ENCODE measurements at places on chromosomes 11 and 22. TPM values are rescaled to one million over a fixed set of nuclear protein-coding genes. Genes with fewer than 3 reads are reported as not detected.

DNA sequence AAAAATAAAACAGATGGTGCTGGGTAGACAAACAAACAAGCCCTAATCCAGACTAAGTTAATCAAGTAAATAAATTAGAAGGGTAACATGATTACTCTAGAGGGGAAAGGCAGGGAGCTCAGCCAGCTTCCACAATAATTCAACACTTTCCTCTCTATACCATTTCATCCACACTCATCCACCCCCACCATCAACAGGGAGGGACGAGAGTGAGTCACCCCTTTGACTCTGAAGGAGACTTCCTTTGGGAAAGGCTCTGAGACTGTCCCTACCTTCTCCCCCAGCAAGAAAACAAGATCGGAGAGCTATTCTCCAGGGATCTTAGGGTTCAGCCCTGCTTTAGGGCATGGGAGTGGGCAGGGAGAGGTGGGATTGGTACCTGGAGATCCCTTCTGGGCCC is 33.1 kb downstream of the TRIM66 start:
- no peaks in the 10 kb centered on the region for H3K27me3 ChIP-seq
- no peaks in the 10 kb centered on the region for H3K4me1 ChIP-seq
- no peak for DNase-seq
- H3K4me3 ChIP-seq, result no peak overlapping the region
- H3K27ac ChIP-seq, result no peak overlapping the region

- DNase-seq, result no peak
- no peaks in the 10 kb centered on the region for H3K27me3 ChIP-seq
- no peaks in the 10 kb centered on the region for H3K36me3 ChIP-seq
- peaks cover 3% of the 10 kb centered on the region for H3K4me1 ChIP-seq
- H3K4me3 ChIP-seq, result no peak overlapping the region
- H3K27ac ChIP-seq, result no peak overlapping the region
Observed at GRCh38 chr11:46976182-46976854, 39.8 kb downstream of the CSTPP1 start.

- no peaks in the 10 kb centered on the region for H3K36me3 ChIP-seq
- no peaks in the 10 kb centered on the region for H3K27me3 ChIP-seq
- DNase-seq, result no peak
- H3K27ac ChIP-seq, result no peak overlapping the region
- no peak overlapping the region for H3K4me3 ChIP-seq
- H3K4me1 ChIP-seq, result no peaks in the 10 kb centered on the region
Observed at GRCh38 chr11:37558619-37559210, 960.7 kb upstream of the RAG2 start.

- no peaks in the 10 kb centered on the region for H3K4me1 ChIP-seq
- H3K4me3 ChIP-seq, result peak within 1 kb of the TSS; percentile 54
- no peaks in the 10 kb centered on the region for H3K36me3 ChIP-seq
- DNase-seq, result peak; percentile 46
Observed at GRCh38 chr11:26993965-26994457, at the start of gene FIBIN. TSS of gene FIBIN (plus strand) at chr11:26994112. CDS start at chr11:26994527, 415 bp downstream.

DNA sequence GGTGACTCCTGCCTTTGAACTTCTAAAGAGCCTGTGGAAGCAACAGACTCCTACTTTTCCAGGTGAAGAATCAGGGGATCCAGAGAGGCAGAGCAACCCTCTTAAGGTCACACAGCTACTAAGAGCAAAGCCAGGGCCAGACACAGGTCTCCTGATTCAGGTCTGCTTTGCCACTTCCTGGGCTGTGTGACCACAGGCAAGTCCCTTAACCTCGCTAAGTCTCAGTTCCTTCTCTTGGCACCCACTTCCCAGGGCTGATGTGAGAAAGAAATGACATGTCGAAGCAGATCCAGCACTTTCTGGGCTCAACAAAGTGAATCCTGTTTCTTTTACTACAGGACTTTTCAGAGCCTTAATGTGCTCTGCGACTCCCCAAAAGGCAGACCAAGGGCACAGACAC is 30.2 kb downstream of the UQCR10 start:
- no peaks in the 10 kb centered on the region for H3K27me3 ChIP-seq

GRCh38 chr22:44037519-44038375 is 13.6 kb downstream of the PARVB start:
- no peak overlapping the region for H3K4me3 ChIP-seq
- no peaks in the 10 kb centered on the region for H3K27me3 ChIP-seq
- DNase-seq, result no peak
- no peaks in the 10 kb centered on the region for H3K36me3 ChIP-seq

DNA sequence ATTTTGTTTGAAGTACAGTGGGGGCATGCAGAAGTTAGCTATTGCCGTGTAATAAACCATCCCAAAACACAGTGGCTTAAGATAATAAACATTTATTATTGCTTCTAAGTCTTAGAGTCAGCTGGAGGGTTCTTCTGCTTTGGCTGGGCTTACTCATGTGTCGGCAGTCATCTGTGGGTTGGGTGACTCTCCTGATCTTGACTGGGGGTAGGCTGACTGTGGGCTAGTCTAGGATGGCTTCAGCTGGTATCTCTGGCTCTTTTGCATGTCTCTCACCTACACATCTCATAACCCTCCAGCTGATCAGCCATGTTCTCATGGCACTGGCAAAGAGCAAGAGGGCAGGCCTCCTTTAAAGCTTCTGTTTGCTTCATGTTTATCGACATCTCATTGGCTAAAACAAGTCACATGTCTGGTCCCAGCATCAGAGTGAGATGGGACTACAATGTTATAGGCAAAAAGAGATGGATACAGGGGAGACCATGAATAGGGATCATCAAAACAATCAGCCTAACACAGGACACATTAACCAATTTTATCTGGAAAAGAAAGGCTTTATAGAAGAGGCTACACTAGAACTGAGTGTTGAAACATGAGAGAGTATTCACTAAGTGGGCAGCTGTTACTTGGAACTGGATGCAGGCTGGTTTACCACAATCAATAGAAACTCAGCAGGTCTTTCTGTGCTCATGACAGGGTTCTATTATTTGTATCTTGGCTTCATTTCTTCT is 5.1 kb downstream of the LRRC51 start:
- H3K27me3 ChIP-seq, result no peaks in the 10 kb centered on the region
- H3K36me3 ChIP-seq, result peaks cover 44% of the 10 kb centered on the region
- H3K4me1 ChIP-seq, result peaks cover 16% of the 10 kb centered on the region
- H3K27ac ChIP-seq, result no peak overlapping the region
- no peak overlapping the region for H3K4me3 ChIP-seq

- H3K27ac ChIP-seq, result peak overlapping the region; percentile 91
- peak overlapping the region; percentile 89 for H3K4me3 ChIP-seq
- no peaks in the 10 kb centered on the region for H3K36me3 ChIP-seq
- no peak for DNase-seq
- H3K27me3 ChIP-seq, result no peaks in the 10 kb centered on the region
- peaks cover 45% of the 10 kb centered on the region for H3K4me1 ChIP-seq
Observed at GRCh38 chr11:2991452-2992233, 486 bp downstream of the NAP1L4 start.

- H3K36me3 ChIP-seq, result no peaks in the 10 kb centered on the region
- H3K4me1 ChIP-seq, result peaks cover 52% of the 10 kb centered on the region
- DNase-seq, result no peak
Observed at GRCh38 chr22:46545086-46545792, 7.8 kb upstream of the CELSR1 start.

DNA sequence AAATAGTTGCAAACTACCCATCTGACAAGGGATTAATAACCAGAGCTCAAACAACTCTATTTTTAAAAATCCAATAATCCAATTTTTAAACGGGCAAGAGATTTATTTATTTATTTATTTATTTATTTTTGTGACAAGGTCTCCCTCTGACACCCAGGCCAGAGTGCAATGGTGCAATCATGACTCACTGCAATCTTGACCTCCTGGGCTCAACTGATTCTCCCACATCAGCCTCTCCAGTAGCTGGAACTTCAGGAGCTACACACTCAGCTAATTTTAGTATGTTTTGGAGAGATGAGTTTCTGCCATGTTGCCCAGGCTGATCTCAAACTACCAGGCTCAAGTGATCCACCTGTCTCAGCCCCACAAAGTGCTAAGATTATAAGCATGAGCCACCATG is 267.2 kb upstream of the BLID start:
- H3K27me3 ChIP-seq, result no peaks in the 10 kb centered on the region
- no peak for DNase-seq
- no peak overlapping the region for H3K27ac ChIP-seq
- H3K4me1 ChIP-seq, result no peaks in the 10 kb centered on the region
- no peaks in the 10 kb centered on the region for H3K36me3 ChIP-seq

- no peak overlapping the region for H3K27ac ChIP-seq
- no peak overlapping the region for H3K4me3 ChIP-seq
- H3K36me3 ChIP-seq, result no peaks in the 10 kb centered on the region
- DNase-seq, result no peak
- no peaks in the 10 kb centered on the region for H3K4me1 ChIP-seq
Observed at GRCh38 chr11:86629045-86629706, 43.2 kb downstream of the ME3 start.

DNA sequence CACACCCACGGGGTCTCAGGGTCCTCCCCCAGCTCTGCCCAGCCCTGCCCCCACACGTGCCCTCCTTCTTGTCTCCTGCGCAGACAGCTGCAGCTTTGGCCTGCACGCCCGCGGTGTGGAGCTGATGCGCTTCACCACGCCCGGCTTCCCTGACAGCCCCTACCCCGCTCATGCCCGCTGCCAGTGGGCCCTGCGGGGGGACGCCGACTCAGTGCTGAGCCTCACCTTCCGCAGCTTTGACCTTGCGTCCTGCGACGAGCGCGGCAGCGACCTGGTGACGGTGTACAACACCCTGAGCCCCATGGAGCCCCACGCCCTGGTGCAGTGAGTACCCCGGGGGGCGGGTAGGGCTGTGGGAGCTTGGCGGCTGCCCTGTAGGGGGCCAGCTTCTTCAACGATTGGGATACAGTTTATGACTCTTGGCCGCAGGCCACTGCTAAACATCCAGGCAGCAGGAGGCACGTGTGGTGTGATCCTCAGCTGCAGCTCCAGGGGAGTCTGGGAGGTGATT is 30.8 kb downstream of the ST14 start:
- no peaks in the 10 kb centered on the region for H3K27me3 ChIP-seq
- DNase-seq, result no peak
- no peaks in the 10 kb centered on the region for H3K4me1 ChIP-seq
- no peak overlapping the region for H3K27ac ChIP-seq
- no peak overlapping the region for H3K4me3 ChIP-seq

GRCh38 chr22:39469681-39470450 is 13.1 kb downstream of the MGAT3 start:
- H3K4me3 ChIP-seq, result no peak overlapping the region
- peaks cover 71% of the 10 kb centered on the region for H3K4me1 ChIP-seq

GRCh38 chr11:68181719-68182451 is 31.2 kb downstream of the KMT5B start:
- H3K4me1 ChIP-seq, result no peaks in the 10 kb centered on the region
- H3K27ac ChIP-seq, result peak overlapping the region; percentile 11
- H3K36me3 ChIP-seq, result peaks cover 88% of the 10 kb centered on the region
- H3K4me3 ChIP-seq, result no peak overlapping the region

DNA sequence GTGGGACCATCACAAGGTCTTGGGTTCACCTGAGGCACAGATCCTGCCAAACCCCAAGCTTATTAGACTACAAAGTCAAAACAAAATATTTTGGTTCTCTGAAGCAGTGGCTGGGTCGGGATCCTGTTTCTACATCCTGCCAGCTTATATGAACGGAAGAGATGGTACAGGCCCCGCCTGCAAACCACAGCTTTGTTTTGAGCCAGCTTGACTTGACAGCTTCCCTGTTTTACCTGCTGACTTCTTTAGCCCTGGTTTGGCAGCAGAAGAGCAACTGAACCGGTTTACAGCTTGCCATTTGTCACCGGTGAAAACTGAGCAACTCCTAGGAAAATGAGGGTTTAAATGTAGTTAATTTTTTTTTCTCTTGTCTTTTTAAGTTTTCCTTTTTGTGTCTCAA is 11.4 kb downstream of the PACS1 start:
- H3K36me3 ChIP-seq, result no peaks in the 10 kb centered on the region
- no peak overlapping the region for H3K4me3 ChIP-seq
- H3K27me3 ChIP-seq, result no peaks in the 10 kb centered on the region
- H3K27ac ChIP-seq, result peak overlapping the region; percentile 75
- peaks cover 47% of the 10 kb centered on the region for H3K4me1 ChIP-seq
- peak; percentile 83 for DNase-seq

DNA sequence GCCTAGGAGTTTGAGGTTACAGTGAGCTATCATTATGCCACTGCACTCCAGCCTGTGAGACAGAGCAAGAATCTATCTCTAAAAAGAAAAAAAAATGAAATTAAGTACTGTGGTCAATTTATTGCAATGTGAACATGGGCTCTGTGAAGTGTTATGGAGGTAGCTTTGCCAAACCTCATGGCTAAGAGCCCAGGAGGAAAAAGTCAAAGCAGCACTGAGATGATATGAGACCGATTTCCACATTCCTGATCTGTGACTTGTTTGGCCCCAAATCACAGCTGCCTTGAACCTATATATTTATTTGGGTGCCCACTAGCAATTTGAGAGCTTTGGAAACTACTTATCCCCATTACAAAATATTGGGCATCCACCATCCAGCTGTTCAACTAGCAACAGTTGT is 29.8 kb upstream of the TMEM135 start:
- no peaks in the 10 kb centered on the region for H3K36me3 ChIP-seq
- DNase-seq, result no peak
- no peak overlapping the region for H3K4me3 ChIP-seq

GRCh38 chr22:37343863-37344734 is 61.8 kb downstream of the CYTH4 start:
- DNase-seq, result no peak
- H3K27ac ChIP-seq, result no peak overlapping the region
- H3K4me1 ChIP-seq, result no peaks in the 10 kb centered on the region
- no peaks in the 10 kb centered on the region for H3K36me3 ChIP-seq

DNA sequence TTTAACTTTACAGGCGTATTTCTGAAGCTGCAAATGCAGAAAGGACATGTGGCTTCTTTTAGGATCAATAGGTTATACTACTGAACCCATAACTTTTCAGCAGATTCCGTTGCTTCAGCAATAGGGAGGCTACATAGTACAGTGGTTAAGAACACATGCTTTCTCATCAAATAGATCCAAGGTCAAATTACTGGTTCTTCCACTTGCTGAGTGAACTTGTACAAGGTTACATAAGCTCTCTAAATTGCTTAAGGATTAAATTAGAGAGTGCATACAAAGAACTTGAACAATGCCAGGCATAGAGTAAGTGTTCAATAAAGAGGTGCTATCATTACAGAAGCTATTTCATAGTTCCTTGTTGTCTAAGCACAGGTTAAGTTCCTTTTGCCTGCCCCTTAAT is 129.6 kb downstream of the BARX2 start:
- no peak overlapping the region for H3K4me3 ChIP-seq
- no peaks in the 10 kb centered on the region for H3K27me3 ChIP-seq
- no peaks in the 10 kb centered on the region for H3K36me3 ChIP-seq
- no peak for DNase-seq

BEST1 gene
- total RNA-seq, result 14.1 TPM

CARNS1 gene
- total RNA-seq, result 0.71 TPM

MICALL1 gene
- 32.2 TPM for total RNA-seq

OR51D1 gene
- total RNA-seq, result not detected
